IPS-NIHi11 (cell line): ENCODE measurements at places on chromosomes 11 and 22.

DNA sequence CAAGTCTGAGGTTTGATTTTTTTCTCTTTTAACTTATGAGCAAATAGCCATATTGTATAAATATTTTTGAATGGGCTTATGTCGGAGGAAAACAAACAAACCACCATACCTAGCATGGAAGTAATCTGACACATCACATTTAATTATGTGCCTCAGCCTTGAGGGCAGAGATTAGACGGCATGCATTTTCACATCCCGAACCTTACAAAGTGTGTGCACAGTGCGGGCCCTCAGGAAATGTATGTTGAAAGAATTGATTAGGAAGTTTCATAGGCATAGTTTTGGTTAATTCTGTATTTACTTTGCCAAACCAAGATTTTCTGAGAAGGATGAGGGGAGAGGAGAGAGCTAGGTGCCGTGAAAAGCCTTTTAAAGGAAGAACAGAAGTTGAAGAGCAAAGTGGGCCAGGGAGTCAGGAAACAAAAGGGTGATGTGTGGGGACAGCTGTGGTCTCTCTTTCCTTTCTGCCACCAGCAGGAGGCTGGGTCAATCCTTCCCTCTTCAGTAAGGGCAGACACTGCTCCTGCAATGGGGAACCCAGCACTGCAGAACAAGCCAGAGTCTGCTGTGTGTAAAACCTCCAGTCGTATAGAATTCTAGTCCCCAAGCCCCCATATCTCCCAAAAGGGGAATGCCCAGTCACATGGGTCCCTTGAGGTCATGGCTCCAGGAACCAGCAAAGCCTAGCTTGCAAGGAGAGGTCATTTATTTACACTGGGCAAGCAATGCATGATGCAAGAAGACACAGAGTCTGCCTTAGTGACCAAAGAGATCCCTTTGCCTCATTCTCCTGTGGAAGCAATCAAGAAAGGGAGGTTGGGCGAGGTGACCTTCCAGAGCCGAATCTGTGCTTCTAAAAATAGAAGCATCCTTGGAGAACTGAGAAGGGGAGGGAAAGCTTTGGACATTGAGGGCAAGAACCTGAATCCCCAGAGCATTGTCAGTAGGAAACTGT, 71.1 kb upstream of the OLFML1 start:
- DNase-seq, result peak; percentile 38

GRCh38 chr11:66619080-66619554, 2.7 kb downstream of the RBM14 start:
- no peak for DNase-seq

- DNase-seq, result no peak
Measured at GRCh38 chr11:313304-313786, 495 bp upstream of the IFITM1 start.

GRCh38 chr22:22687638-22688500, 43.5 kb downstream of the GGTLC2 start:
- peak; percentile 47 for DNase-seq

DNA sequence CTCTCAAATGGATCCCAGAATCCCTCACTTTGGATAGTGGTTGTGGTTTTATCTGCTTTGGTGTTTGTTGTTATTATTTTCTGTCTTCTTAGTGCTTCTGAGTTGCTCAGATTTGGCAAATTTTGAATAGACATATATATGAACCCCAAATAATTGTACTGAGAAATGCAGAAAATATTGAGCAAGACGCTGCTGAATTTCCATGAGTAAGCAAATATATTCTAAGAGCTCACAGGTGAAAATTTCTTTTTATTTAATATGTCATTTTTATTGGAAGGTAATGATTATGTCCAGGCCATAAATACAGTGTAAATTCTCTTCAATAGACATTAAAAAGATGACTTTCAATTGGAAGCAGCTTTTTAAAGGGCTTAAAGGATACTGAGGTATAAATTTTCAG, 152.1 kb downstream of the FAT3 start:
- DNase-seq, result no peak

- DNase-seq, result no peak
Measured at GRCh38 chr11:94956963-94957362, 16.4 kb downstream of the CWC15 start.

DNA sequence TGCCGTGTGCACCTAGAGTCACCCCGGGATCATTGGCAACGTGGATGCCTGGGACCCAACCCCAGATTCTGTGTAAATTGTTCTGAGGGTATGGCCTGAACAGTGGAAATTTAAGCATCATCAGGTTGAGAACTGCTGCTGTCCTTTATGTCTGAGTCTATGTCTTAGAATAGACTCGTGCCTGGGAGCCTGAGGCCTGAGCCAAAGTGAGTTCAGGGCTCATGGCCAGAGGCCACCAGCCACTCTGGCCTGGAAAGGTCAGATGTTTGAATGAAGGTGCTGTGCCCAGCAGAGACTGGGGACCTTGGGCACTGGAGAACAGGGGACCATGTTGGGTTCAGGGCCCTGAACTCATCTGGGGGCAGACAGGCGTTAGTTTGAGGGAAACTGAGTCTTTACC, 91.1 kb downstream of the MYO18B start:
- DNase-seq, result no peak

DNA sequence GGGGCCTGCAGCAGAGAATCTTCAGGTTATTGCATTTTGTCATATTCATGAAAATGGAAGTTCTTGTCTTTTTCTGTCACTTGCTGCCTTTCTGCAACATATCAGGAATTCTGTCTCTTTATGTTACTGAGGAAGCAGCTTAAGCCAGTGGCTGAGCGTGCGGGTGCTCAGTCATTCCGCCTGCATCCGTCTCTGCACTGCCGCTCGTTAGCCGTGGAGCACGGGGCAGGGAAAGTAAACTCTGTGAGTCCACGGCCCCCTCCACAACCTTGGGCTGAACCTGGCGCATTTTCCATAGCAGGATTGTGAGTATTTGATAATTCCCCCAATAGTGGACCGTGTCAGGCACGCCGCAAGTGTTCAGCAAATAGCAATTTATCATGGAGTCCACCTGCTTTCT, 1007.7 kb downstream of the BRD1 start:
- DNase-seq, result no peak

DNA sequence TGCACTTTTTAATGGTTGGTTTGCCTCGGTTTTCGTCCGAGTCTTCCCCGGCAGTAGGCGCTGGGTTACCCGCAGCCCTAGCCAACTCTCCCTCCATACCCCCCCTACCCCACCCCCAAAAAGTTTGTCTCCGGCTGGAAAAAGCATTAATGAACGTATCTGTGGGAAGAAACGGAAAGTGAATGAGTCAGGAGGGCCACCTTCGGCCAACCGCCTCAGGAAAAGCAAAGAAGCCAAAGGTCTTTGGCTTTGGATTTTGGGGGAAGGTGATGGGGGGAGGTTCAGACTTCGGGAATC, 508 bp upstream of the FLI1 start:
- DNase-seq, result no peak

DNA sequence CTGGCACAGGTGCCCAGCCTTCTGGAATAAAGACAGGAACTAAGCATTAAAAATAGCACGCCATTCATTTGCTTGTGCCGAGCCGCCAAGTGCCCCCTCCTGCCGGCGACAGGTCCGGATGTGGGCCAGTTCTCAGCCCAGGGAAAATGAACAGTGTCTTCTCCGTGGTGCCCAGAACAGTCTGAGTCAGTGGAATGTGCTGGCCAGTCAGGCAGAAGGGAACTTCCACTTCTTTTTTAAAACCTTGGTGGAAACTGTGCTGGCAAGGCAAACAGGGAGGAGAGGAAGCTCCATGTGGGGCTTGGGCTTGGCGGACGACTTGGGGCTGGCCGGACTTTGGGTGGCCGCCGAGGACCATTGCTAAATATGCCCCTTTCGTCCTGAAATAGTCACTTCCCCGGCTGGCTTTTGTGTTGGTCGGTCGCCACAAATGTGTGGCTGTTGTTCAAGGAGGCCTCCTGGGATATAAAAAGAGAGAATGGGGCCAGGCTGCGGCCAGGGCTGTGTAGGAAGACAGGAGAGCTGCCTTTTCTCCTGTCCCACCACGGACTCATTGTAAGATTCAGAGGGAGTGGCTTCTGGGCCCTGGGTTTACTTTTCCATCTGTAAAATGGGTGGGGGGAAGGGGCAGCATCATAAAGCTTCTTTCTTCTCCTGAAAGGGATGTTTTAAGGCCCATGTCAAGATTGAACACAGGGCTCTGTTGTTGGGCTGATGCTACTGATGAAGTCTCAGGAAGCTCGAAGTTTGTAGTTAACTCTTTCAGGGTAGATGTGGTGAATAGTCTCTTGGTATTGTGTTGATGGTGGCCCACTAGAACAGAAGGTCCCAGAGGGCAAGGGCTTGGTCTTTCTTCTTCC, 101.0 kb downstream of the PTPRJ start:
- no peak for DNase-seq

DNA sequence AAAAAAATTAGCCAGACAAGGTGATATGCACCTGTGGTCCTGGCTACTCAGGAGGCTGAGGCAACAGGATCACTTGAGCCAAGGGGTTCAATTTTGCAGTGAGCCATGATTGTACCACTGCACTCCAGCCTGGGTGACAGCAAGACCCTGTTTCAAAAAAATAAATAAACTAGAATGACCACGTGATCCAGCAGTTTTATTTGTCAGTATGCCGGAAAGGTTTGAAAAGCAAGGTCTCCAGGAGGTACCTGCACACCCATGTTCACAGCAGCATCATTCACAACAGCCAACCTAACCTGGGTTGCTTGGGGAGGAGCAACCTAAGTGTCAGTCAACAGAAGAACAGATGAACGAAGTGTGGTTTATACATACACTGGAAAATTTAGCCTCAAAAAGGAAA, 78.7 kb upstream of the SEPTIN5 start:
- DNase-seq, result no peak

DNA sequence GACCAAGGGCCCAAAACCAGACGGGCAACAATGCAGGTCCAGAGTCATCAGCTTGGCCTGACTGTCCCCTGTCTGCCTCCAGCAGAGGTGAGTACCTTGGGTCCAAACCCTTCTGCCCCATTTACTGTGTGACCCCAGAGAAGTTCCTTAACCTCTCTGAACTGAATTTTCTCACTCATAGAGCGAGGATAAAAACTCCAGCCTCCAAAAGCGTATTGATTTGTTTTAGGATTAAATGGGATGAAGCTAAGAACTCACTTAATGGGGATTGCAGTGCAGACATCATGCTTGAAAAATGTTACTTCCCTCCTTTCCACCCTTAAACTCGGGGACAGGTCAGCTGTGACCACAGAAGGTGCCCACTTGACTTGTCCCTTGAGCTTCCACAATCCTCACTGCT, 22.6 kb downstream of the IGLL1 start:
- no peak for DNase-seq

- no peak for DNase-seq
Measured at GRCh38 chr22:29251265-29251664, 16.5 kb downstream of the RHBDD3 start.

- DNase-seq, result no peak
Measured at GRCh38 chr11:77517226-77517625, 43.3 kb upstream of the PAK1 start.

GRCh38 chr22:38755911-38756532, at the start of gene SUN2:
SUN2 (minus strand) TSS chr22:38755998; CDS start chr22:38752628, 3,370 bp downstream.
- peak; percentile 98 for DNase-seq

DNA sequence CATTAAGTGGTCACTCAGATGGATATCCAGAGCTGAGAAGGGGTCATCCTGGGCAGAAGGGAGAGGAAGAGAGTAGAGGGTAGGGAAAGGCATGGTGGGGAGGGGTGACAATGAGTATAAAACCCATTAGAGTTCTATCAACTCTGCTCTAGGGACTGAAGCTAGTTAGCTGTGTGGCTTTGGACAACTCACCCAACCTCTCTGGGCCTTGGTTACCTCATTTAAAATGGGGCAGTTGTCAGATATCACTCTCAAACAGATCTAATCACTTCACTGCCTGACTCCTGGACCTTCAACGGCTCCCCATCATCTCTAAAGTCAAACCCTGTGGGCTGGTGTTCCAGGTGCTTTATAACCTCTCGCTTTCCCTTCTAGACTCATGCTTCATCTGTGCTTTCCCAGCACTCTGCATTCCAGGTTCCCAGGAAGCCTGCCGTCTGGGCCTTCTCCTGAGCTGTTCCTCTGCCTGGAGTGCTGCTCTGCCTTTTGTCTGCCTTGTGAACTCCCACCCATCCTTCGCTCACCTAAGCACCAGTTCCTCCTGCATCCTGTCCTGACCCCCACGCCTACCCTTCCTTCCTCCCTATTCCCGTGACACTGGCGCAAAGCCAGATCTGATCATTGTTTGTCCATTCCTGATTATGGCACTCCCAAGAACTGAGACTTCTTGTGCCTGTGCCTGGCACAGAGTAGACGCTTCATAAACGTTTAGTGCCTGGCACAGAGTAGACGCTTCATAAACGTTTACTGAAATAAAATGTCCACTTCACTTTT, 22.3 kb upstream of the KCNJ11 start:
- DNase-seq, result no peak

DNA sequence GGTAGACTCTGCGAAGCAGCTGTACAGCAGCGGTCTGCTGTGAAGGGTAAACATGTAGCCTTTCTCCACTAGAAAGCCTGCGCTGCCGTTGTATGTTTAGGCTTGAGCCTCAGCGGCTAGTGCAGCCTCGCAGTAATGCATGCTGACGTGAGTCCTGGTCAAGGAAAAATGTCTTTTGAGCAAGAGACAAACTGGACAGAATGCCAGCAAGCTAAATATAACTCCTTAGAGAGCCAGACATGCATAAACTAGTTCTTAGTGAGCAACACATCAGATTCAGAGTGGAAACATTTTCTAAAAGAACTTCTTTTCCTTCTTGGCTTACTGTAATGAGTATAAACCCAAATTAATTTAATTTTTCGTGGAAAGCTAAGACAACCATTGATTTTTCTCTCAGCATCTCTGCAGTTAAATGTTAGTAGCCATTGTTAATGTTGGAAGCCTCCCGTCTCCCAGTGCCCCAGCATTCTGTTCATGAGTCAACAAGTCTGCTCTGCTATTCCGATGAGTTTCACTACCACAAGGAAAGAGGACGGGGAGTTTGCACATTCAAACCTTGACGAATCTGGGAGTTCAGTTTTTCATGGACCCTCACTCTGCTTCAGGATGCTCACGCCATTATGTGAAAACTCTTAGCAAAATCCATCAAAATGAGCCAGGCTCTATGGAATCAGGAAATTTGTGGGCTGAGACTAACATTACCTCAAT, 51.4 kb downstream of the JAM3 start:
- DNase-seq, result no peak

DNA sequence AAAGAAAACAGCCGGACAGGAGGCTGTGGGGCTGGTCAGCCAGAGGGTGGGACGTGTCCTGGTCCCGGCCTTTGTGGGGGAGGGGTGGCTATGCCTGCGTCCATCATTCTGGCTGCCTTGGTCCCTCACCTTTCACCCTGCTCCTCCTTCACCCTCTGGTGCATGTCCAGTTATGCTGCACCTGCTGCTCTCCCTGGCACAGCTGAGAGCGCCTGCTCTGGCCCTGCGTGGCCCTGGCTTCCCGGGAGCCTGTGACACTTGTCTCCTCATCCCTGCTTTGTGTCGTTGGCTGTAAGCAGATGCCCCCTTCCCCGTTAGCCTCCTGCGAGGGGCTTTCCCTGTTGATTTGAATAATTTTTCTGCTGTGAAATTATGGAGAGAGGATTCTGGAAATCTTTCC, 16.6 kb downstream of the PHRF1 start:
- DNase-seq, result no peak

DNA sequence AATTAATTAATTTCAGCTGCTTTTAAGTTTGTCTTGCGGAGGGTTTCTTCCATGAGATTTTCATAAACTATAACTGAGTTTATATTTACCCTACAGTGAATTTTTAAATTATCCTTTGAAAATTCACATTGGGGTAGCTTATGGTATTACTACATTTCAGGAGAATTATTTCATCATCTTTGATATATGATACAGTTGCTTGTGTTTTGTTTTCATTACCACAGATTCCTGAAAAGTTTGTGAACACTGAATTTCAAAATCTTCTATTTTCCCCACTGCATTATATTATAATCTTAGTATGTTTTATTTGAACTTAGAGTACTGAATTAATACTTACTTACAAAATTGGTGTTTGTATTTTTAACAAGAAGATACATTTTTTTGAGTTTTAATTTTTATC, 24.4 kb downstream of the METTL15 start:
- no peak for DNase-seq
